ENCODE measurements at places on chromosomes 12 and 14. TPM values are rescaled to one million over a fixed set of nuclear protein-coding genes. Genes with fewer than 3 reads are reported as not detected.
A peak's percentile ranks its signal among the peaks of the same experiment; 100 is the strongest.

DNA sequence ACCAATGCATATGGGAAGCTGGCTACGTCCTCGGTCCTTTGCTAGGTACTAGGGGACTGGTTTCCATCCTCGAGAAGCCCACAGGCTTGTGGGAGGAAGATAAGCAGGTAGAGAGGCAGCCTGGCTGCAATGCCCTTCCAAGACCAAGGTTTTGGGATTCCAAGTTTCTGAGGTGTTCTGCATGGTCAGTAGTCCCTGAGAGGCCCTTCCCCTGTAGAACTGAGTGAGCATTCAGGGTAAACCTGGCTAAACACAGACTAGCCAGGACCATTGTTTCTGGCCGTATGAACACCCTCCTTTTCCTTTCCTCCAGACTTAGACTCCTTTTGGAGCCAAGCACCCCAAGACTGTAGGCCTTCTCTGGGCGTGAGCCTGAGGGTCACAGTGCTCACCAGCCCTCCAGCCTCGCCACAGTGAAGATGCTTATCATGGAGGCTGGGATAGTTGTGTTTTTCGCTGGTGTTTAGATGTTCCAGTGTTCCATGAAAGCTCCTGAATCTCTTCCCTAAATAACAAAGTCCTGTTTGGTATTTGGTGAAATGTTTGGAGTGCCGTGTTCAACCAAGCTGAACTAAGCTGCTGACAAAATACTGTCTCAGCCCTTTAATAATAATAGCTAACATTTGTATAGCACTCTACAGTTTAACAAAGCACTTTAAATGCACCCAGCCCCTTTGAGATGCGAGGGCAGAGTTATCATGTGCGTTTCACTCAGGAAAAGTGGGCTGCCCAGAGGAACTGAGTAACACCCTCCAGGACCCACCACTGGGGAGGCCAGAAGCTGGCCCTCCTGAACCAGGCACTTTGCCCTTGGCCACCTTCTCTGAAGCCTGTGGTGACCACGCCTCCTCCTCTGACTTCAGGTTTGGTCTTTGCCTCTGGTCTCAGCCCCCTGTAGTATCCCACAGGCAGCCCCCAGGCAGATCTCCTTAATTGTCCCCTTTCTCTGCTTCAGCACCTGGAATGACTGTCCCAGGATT lies 284.5 kb downstream of the CACNA1C start:
- no peak for DNase-seq

Gene VASH1
- 9.0 TPM for total RNA-seq

DNA sequence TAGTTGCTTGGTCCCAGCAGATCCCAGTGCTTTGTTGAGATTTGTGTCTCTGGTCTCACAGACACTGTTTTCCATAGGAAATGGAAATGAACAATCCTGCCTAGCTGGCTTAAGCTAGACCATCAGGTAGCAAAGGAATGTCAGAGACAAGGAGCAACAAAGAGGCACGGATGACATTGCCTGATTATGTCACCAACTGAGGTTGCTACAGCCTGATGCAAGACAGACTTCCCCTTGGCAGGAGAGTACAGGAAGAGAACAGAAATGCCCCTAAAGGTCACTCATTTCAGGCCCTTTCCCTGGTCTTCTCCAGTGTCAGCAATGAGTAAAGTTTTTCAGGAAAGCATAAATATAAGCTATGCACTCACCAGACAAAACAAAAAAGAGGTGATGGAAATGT lies 2.0 kb upstream of the PRB2 start:
- peak; percentile 40 for DNase-seq

Gene JAG2
- total RNA-seq: 37.5 TPM

- DNase-seq: no peak
Observed at GRCh38 chr14:68563251-68564131, 229.4 kb downstream of the ZFP36L1 start.

- DNase-seq: no peak
Observed at GRCh38 chr14:96265383-96266095, 9.5 kb downstream of the BDKRB1 start.

DNA sequence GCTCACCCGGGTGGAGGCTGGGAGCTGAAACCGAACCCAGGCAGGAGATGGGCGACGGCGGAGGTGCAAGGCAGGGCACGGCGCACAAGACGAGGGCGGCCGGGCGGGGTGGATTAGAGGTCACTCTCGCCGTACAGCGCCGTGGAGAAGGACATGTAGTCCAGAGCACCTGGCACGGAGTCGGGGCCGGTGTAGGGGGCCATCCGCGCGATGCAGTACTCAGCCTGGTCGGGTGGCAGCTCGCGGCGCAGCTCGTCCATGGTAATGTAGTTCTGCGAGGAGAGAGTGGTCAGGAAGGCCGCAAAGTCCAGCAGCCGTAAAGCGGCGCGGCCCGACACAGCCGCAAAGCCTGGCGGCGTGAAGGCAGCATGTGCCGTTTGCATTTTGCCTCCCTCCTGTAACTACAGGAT lies 81.9 kb upstream of the ZFP36L1 start:
- DNase-seq: no peak

- no peak for DNase-seq
Observed at GRCh38 chr12:65769880-65770279, 54.4 kb upstream of the HMGA2 start.
